ENCODE measurements at places on chromosomes 7 and 10. TPM values are rescaled to one million over a fixed set of nuclear protein-coding genes. Genes with fewer than 3 reads are reported as not detected.

The AKR1D1 gene
- total RNA-seq, result 0.28 TPM

- no peak for DNase-seq
- H3K27ac ChIP-seq, result no peak overlapping the region
- no peaks in the 10 kb centered on the region for H3K36me3 ChIP-seq
- no peak overlapping the region for H3K4me3 ChIP-seq
These were observed 995.3 kb upstream of the PHF14 start for GRCh38 chr7:9978106-9979064.

DNA sequence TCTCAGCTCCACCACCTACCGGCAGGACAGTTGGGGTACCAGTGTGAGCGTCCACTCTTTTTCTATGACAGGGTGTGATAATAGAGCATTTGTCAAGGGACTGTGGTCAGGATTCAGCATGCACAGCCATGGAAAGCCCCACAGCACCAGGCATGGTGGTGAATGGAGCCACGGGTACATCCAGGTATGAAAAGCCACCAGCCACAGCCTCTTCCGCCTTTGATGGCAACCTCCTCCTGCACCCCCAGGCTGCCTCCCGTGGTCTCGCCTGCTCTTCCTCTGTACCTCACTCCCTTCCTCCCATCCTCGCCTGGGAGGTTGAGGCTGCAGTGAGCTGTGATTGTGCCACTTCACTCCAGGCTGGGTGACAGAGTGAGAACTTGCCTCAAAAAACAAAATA is 90.2 kb upstream of the CHST15 start:
- no peak overlapping the region for H3K4me3 ChIP-seq
- H3K4me1 ChIP-seq, result no peaks in the 10 kb centered on the region
- DNase-seq, result no peak

GRCh38 chr7:28983396-28984190 is 25.5 kb upstream of the TRIL start:
- no peak overlapping the region for H3K4me3 ChIP-seq
- no peak for DNase-seq
- H3K36me3 ChIP-seq, result no peaks in the 10 kb centered on the region
- no peaks in the 10 kb centered on the region for H3K27me3 ChIP-seq

DNA sequence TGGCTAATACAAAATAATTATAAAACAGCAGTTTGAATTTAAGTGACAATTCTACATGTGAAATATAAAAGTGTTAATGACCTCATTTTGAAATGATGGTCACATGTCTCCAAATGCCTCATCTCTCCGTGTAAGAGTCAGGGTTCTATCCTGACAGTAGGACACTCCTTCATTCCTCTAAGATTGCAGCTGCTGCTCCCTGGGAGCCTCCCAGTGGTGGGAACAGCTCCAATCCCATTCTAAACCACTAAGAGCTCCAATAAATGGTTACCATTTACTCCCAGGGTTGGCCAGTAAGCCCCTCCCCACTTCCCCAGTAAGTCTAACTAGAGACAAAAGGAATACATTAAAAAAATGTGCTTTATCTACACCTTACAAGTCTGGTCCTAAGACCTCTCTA is 344.6 kb upstream of the AOAH start:
- peaks cover 21% of the 10 kb centered on the region for H3K4me1 ChIP-seq
- no peaks in the 10 kb centered on the region for H3K36me3 ChIP-seq
- H3K27ac ChIP-seq, result no peak overlapping the region
- no peak for DNase-seq

DNA sequence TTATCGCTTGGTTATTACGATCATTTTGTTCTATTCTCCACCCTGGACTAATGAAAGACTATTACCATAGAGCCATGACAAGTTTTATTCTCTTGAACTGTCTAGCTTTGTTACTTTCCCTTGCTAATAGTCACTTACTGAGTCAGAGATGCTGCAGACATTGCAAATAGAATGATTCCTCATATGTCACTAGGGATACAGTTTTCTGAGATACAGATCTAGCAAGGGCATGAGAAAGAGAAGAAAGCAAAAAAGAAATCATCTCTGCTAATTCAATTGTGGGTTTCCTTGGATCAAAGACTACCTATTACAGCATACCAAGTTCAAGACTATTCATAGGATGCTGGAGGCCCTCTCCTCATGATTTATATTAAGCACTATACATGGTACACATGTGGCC is 204.3 kb downstream of the MBL2 start:
- H3K4me1 ChIP-seq, result no peaks in the 10 kb centered on the region
- H3K27ac ChIP-seq, result no peak overlapping the region
- no peak overlapping the region for H3K4me3 ChIP-seq
- no peak for DNase-seq

- H3K4me1 ChIP-seq, result no peaks in the 10 kb centered on the region
- no peak for DNase-seq
- H3K4me3 ChIP-seq, result no peak overlapping the region
- no peaks in the 10 kb centered on the region for H3K36me3 ChIP-seq
These were observed 135.7 kb upstream of the TMEM229A start for GRCh38 chr7:124168616-124169015.

DNA sequence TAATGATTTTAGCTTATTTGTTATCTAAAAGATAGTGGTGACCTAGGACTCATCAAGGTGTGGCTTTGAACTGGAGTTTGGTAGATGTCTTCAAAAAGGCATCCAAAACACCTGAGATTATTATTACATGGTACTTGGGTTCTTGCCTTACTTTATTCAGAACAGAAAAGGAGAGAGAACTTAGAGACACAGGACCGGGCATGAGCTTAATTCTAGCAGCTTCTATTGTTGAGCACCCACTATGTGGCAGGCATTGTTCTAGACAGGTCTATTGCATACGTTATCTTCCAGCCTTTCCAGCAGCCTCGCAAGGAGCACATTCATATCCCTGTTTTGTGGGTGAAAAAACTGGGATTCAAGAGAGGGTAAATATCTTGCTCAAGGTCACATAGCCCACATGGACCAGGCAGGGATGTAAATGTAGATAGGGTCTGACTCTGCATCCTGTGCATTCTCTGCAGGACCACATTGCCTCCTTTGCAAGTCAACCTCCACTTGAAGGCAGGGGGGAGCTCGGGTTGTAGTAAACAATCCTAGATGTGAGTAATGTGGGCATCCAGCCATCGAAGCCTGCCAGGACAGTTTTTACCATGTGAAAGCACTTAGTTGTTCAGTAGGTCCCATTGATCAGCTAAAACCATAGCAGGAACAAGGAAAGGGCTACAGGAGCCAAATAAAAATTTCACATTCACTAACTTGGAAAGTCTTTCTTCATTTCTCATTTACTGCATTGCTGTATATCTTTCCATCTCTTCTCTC is 551.4 kb downstream of the LRMDA start:
- H3K36me3 ChIP-seq, result no peaks in the 10 kb centered on the region
- H3K27me3 ChIP-seq, result no peaks in the 10 kb centered on the region
- no peak for DNase-seq
- no peak overlapping the region for H3K27ac ChIP-seq
- no peak overlapping the region for H3K4me3 ChIP-seq

DNA sequence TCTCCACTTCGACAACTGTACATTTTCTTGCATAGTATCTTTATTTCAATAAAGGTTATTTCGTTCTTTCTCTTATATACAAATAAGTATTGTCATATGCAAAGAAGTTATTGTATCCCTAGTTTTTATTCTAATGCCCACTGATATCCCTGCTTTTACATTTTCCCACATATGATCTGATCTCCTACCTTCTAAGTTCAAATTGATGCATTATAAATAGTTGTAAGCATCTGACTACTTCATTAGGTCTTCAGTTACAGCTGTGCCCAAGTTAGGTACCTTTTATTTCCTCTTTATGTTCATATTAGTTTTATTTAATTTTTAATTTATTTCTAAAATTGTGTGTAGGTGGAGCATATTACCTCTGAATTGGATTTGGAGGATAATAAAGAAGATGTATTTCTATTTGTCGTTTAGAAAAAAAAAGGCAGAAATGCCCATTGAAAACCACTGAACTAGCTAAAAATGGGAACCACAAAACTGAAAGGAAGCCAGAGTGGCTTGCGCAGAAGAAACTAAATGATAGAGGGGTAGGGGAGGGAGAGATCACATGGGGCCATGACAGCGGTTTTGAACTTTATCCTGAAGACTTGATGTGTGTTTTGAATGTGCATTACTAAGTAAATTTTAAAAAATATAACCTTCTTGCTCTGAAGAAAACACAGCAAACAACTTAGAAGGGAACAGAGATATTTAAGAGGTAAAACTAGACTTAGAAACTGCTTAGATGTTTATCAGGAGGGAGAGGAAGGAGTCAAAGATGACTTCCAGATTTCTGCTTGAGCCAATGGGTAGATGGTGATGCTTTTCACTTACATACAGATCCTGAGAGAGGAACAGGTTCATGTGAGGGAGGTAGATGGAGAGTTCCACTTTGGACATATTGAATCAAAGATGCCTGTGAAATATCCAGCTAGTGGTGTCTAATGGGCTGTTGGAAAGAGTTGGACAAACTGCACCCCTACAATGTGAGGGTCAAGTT is 9.3 kb upstream of the ZC3HAV1L start:
- H3K4me1 ChIP-seq, result peaks cover 8% of the 10 kb centered on the region
- no peaks in the 10 kb centered on the region for H3K27me3 ChIP-seq
- no peak overlapping the region for H3K27ac ChIP-seq
- no peak for DNase-seq
- no peak overlapping the region for H3K4me3 ChIP-seq
- no peaks in the 10 kb centered on the region for H3K36me3 ChIP-seq

DNA sequence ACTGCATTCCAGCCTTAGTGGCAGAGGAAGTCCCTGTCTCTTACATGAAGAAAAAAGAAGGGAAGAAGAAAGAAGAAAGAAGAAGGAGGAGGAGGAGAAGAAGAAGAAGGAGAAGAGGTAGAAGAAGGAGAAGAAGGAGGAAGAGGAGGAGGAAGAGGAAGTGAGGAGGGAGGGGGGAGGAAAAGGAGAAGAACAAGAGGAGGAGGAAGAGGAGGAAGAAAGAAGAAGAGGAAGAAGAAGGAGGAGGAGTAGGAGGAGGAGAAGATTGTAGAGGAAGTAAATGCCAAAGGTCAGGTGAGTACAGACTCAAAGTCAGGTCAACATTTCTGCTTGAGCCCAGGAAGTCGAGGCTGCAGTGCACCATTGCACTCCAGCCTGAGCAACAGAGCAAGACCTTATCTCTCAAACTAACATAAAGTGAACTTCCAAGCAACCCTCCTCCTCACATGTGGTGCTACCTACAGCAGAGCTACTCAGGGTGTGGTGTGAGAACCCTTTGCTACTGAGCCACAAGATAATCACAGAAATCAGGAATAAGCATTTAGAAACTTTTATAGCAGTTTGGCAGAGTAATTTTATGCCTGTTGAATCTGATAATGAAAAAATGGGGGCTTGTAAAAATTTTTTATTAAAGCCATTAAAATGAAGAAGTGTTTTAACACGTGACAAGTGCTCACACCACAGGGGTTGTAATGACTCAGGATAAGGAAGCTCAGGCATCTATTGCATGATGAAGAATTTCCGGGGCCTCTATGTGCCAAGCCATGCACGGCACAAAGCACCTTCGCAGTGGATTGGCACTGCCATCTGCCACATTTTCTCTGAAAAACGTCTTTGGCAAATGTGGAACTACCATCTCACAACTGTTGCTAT is 224.9 kb upstream of the AUTS2 start:
- no peaks in the 10 kb centered on the region for H3K36me3 ChIP-seq
- no peaks in the 10 kb centered on the region for H3K4me1 ChIP-seq
- no peak overlapping the region for H3K4me3 ChIP-seq
- no peak for DNase-seq
